ENCODE measurements at places on chromosomes 16 and 17.

DNA sequence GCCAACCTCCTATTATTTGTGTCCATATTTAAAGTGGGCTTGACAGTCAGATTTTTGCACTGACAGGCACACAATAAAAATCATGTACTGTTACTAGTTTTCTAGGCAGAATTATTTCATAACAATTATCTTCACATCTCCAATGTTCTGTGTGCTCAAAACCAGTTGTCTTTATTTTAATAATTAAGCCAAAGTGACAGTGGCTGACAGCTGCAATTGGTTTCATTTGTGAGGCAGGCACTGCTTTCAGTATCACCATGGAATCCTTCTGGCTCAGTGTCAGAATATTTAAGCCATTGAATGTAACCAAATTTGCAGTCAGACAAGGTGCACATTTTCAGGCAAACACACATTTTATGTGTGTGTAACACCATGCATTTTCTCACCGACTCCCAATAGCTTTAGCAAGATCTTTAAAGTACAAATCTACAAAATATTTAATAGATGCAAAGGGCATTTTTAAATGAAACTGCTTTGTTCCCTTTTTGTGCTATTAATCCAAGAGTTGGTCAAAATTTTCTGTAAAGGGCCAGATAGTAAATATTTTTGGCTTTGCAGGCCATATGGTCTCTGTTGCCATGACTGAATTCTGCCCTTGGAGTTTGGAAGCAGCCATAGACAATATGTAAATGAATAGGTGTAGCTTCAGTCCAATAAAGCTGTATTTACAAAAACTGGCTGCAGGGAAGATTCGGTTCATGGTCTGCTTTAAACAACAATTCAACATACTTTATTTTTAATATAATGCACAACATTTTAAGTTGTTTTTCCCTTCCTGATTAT, 486.0 kb downstream of the KCNJ2 start:
- no peak for DNase-seq

DNA sequence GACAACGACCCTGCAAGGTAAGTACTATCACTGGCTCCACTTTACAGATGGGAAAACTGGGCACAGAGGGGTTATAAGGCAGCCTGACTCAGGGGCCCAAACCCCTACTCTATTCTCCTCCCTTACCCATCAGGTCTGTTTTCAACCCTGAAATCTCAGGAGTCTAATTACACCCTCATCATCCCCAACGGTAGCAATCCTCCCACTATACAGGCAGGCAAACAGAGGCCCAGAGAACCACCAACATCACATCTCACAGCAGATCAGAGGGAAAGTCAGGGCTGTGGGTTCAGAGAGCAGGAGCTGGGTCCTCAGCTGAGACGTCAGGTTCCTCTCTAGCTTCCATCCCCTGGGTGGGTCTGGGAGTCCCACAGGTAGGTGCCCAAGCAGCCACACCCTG, 16.5 kb downstream of the JUP start:
- DNase-seq: no peak

GRCh38 chr17:51395621-51396020, 135.3 kb downstream of the UTP18 start:
- no peak for DNase-seq

DNA sequence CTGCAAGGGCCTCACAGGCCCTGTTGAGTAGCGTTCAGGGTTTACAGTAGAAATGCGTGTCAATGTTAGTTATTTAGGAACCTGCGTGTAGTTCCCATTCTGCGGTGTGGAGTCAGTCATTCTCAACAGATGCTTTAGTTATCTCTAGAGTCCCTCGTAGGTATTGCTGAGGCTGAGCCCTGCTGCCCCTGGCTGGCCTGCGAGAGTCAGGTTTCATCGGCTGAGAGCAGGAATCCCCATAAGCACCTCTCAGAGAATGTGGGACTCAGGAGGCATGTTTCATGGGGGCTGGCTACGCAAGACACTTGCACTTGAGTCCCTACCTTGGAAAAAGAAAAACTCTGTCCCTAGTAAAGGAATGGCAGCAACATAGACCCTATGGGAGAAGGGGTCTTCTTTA, 347.5 kb upstream of the ASIC2 start:
- DNase-seq: no peak

DNA sequence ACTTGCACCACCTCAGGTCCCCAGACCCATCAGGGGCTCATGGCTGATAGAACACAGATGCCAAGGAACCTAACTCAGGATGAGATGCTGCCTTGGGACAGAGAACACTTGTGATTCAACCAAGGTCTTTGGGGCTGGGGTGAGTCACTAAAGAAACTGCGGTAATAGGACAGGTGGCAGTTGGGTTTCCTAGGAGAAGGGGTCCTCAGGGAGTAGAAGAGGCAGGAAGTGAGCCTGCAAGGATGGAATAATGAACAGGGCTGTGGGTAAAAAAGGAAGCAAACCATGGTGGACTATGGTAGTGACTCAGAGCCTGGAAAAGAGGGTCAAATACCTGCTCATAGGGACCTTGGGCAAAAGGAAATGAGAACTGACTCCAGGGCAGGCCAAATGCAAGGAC, 6.5 kb upstream of the PNPO start:
- DNase-seq: no peak

DNA sequence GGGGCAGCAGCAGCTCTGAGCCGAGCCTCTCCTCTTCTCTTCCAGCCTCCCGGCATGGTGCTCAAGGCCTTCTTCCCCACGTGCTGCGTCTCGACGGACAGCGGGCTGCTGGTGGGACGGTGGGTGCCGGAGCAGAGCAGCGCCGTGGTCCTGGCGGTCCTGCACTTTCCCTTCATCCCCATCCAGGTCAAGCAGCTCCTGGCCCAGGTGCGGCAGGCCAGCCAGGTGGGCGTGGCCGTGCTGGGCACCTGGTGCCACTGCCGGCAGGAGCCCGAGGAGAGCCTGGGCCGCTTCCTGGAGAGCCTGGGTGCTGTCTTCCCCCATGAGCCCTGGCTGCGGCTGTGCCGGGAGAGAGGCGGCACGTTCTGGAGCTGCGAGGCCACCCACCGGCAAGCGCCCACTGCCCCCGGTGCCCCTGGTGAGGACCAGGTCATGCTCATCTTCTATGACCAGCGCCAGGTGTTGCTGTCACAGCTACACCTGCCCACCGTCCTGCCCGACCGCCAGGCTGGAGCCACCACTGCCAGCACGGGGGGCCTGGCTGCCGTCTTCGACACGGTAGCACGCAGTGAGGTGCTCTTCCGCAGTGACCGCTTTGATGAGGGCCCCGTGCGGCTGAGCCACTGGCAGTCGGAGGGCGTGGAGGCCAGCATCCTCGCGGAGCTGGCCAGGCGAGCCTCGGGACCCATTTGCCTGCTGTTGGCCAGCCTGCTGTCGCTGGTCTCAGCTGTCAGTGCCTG, 4.4 kb downstream of the PIGQ start:
- DNase-seq: no peak

DNA sequence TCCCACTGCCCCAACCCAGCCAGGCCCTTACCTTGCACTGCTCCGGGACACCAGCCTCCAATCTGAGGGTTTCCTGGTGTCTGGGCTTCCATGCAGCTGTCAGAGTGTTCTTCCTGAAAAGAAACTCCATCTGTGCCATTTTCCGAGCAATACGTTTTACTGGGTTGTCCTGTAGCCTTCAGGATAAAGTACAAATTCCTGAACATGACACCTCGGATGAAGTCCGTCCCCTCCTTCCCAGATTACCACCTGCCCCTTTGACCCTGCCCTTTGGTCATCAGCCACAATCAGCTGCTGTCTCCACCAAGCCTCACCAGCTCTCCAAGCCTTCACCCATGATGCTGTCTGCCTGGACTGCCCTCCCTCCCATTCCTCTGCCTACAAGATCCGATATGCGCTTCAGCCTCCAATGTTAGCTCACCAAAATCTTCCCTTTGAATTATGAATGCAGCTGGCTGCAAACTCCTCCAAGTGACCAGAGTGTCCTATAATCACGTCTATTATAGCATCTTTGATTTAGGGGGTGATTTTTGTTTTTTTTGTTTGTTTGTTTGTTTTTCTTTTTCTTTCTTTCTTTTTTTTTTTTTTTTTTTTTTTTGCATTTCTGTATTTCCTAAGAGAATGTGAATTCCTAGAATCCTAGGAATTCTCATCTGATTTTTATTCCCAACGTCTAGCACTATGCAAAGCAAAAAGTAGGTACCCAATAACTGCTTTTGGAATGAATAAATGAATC, 60.6 kb upstream of the KIFC3 start:
- no peak for DNase-seq

DNA sequence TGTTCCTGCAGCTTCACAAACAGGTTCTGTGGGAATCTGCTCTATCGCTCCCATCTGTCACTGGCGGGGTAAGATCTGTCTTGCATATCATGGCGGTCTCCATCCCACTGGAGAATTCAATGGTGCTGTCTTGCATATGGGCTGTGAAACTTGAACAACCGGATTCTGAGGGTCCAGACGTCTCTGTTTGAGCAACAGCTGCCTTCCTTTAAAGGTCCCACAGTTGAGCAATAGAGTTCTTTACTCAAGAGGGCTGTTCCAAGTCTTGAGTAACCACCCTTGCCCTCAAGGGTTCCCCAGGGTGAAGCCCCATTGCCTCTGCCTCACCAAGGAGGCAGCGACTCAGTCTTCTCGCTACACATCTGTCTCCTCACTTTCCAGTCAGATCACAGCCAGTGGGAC, 50.8 kb downstream of the ZFHX3 start:
- no peak for DNase-seq

DNA sequence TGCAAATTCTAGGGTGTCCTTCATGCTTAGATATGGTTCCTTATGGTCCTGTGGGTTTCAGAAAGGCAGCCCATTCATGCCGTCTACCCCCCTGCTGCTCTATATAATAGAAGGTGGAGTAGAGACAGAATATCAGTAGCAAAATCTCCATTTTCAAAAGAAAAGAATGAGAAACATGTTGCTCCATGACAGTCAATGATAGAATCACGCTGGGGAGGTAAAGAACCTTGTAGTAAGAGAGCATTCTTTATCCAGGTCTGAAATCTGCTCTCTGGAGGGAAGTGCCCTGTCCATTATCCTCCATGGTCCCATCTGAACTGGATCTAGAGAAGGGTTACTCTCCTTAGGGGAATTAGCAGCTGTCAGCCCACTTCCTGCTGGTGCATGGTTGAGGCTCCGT, 272.8 kb downstream of the WWOX start:
- DNase-seq: no peak

DNA sequence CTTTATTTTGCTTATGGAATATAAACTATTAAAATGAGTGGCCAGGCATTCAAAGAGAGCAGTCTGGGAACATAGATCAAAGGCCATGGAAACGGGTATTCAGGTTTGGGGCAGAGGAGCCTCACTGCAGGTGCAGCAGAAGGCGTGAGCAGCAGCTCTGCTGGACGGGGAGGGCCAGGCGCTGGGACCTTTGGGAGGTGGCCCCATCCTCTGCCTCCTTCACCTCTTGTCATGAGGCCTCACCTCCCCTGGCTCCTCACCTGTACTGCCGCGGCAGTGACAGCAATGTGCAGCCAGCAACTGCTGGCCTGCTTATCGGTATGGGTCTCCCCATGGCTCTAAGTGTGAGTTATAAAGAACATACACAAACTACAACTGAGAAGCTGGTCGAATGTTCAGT, 109.4 kb downstream of the CDK5R1 start:
- DNase-seq: no peak

DNA sequence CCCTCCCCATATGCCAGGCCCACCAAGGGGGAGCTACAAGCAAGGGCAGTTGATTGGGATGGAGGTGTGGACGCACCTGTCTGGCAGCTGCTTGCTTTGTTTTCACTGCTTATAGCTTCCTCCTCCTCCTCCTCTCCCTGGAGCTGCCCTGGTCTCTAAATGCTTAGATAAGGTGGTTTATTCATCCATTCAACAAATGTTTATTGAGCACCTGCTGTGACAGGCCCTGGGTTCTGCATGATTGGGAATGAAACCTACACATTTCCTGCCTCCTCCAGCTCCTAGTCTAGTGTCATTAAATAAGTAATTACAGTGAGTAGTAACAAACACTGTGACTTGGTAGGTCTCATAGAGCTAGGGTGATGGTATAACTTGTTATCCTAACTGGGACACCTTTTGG, 17.4 kb upstream of the MAP3K14 start:
- no peak for DNase-seq

- DNase-seq: no peak
Measured at GRCh38 chr17:15278924-15279477, 13.9 kb upstream of the PMP22 start.

- no peak for DNase-seq
Measured at GRCh38 chr17:77247609-77248008, 106.8 kb downstream of the SEC14L1 start.

DNA sequence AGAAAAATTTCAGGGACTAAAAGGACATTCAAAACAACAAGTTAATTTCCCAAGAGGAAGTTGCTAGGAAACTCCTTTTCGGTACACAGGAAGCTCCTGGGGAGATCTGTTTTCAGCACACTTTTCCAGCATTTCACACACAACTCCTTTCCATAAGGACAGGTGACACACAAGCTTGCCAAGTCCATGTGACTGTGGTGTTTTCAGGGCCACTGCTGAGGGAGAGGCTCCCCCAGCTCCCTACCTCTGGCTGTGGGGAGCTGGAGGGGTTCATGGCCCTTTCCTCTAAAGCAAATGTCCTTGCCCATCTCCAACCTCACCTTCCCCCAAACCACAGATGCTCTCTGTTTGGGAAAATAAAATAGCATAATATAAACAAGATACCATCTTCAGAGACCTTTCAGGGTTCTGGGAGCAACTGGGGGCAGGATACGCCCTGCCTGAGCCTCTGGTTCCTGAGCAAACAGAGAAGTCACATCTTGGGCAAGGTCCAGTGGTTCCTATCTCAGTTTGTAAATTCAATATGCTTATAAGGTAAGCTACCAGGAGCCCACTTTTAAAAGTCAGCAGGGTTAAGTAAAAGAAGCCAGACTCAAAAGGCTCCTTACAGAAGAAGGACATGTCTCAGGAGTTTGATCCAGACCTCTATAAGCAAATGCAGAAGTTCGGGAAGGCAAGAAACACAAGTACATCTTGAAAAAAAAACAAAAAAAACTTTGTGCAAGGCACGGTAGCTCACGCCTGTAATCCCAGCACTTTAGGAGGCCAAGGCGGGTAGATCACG, 3.0 kb downstream of the PDZD9 start:
- DNase-seq: no peak

- no peak for DNase-seq
Measured at GRCh38 chr16:27365142-27366089, 36.6 kb upstream of the IL21R start.
